ENCODE measurements at places on chromosomes 6 and 20.

GRCh38 chr6:95318137-95318536 is 259.2 kb upstream of the MANEA start:
- DNase-seq, result no peak

DNA sequence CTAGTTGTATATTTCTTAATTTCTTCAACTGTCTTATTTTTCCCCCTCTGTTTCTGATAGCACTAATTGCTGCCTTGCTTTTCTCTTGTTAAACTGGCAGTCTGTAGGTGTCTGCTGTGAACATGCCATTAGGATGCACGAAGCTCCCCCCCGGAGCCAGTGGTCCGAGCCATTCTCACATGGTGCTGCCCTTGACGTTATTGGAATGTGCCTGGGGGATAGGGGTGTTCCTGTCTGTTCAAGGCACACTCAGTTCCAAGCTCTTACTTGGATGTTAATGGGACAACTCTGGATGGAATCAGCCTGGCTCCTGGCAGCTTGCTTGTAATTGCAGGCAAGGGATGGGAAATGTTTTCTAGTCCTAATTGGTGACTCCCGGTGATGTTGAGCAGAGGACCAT is 68.4 kb downstream of the RREB1 start:
- no peak for DNase-seq

GRCh38 chr6:658244-658643 is 1.3 kb upstream of the HUS1B start:
- no peak for DNase-seq

DNA sequence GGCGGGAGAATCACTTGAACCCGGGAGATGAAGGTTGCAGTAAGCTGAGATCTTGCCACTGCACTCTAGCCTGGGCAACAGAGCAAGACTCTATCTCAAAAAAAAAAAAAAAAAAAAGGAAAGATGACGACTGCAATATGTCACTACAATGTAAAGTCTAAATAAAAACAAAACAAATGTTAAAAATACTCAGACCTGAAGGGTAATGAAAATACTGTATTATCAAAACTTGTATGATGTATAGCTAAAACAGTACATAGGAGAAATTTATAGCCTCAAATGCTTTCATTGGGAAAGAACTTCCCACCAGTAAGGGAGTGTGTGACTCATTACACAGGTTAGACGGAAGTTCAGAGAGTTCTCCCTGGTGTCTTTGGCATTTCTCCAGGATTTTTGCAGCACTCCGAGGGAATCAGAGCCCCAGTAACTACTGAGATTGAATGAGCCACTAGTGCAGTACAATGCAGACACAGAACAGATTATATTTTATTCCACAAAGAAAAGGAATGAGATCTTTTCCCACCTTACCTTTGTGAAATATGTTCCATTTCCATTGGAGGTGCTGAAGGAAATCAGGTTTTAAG is 12.5 kb upstream of the RALGAPB start:
- DNase-seq, result no peak

DNA sequence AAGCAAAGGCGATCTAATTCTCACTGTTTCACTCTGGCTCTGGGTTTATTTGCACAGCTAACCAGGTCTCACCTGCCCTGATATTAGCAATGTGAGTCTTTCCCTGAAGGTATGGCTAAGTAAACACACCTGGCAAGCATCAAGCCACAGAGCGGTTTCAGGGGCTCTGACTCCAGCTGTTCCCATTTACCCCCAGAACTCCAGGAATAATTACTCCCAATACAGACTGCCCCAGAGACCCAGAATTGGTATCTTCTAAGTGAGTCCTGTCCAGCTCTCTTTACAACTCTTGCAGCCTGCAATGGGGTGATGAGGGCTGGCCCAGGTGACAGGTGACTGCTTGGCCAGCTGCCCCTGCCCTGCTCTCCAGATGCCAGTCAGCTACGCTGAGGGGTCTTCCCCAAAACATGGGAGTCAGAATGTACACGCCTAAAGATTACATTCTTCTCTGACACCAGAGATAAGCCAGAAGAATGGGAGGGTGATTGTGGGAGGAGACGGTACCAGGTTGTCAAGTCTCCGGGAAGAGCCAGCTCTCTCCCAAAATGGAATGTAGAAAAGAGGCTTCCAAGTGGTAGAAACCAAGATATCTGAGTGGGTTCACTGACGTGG is 4.9 kb upstream of the LRRN4 start:
- no peak for DNase-seq

GRCh38 chr6:75345413-75345812 is 60.8 kb upstream of the TMEM30A start:
- DNase-seq, result no peak

GRCh38 chr6:166934174-166934573 is 22.2 kb downstream of the RNASET2 start:
- no peak for DNase-seq

GRCh38 chr6:163180874-163181541 is 233.5 kb upstream of the QKI start:
- peak; percentile 47 for DNase-seq

DNA sequence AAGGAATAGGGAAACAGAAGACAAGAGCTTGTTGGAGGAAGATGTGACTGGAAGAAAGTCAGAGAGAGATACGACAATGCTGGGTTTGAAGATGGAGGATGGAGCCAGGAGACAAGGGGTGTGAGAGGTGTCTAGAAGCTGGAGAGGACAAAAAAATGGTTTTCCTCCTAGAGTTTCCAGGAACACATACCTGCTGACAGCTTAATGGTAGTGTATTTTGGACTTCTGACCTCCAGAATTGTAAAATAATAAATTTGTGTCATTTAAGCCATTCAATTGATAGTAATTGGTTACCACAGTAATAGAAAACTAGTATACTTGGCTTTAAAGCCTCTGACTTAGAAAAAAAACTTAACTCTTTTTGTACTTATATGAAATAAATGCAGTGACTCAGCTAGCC is 3.6 kb downstream of the AIG1 start:
- DNase-seq, result no peak

DNA sequence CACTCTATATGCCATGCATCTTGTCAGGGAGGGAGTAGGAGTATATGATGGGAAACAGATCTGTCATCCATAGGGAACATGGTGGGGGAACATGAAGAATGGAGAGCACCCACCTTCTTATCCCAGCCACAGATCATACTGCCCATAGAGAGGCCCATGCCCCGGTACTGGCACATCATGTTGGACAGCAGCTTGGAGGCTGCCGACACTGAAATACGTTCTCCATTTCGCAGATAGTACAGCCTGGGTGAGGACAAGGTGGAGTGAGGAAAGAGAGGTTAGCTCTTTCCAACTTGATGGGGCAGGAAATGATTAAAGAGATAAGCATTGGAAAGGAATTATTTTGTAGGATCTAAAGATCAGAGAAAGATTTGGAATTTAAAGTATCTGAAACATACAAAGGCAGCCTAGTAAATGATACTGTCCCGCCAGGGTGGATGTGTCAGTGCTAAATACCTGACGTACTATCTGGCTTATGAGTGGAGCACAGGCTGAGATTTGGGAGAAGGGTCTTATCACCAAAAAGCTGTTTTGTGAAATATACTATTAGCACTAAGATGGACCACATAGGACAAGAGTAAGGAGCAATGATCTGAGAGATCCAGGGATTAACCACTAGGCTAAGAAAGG is 1.7 kb downstream of the PSMB8 start:
- DNase-seq, result no peak

DNA sequence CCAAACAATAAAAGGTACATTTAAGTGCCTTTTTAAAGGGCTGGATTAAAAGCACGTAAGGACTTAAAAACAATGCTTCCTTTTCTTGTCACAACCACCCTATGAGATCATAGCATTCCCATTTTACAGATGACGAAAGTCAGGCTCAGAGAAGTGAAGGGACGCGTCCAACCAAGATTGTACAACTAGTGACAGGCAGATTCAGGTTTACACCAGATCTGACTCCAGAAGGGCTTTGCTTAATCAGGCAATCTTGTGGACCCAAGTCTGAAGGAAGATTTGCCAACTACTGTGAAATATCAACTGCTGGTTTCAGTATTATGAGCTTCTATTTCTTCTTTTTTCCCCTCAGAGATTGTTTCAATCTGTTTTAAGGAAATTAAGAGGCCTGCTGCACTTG is 877 bp downstream of the ENPP4 start:
- DNase-seq, result no peak

- no peak for DNase-seq
Observed at GRCh38 chr20:10654630-10655029, 19.2 kb downstream of the JAG1 start.

- DNase-seq, result no peak
Observed at GRCh38 chr20:14489544-14489943, 152.1 kb upstream of the FLRT3 start.

- DNase-seq, result no peak
Observed at GRCh38 chr20:32652739-32653526, 20.8 kb downstream of the C20orf203 start.

GRCh38 chr6:133567636-133568035 is 321.3 kb upstream of the TCF21 start:
- DNase-seq, result no peak

GRCh38 chr20:382291-383115 is 1.9 kb downstream of the TRIB3 start:
- no peak for DNase-seq

DNA sequence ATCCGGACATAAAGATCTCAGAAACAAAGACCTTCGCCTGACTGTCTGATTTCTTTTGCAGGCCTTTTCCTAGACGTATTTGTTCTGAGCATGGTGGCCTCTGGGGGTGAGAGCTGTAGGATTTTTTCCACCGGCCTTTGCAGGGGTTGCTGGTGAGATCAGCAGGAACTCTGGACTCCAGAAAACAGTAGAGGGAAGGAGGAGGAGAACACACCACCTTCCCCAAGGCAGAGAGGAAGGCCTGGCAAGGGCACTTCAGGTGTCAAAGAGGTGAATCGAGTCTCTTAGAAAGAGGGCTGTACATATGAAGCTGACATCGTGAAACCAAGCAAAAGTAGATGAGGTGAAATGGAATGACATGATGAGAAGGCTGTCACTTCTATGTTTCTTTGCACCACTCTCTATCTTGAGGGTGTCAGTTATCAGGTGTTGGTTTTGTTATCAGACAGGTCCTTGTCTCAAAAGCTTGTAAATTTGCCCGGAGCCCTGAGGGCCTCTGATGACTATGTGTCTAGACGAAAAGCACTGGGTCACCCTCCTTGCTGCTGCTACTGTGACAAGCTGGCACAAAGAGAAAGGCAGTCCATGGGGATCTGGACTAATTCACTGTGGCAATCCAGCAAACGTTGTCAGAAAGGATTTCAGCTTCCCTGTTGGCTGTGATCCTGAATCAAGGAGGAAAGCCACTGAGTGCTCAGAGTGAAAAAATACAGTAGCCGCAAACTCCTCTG is 91.3 kb upstream of the MAP3K7 start:
- no peak for DNase-seq

DNA sequence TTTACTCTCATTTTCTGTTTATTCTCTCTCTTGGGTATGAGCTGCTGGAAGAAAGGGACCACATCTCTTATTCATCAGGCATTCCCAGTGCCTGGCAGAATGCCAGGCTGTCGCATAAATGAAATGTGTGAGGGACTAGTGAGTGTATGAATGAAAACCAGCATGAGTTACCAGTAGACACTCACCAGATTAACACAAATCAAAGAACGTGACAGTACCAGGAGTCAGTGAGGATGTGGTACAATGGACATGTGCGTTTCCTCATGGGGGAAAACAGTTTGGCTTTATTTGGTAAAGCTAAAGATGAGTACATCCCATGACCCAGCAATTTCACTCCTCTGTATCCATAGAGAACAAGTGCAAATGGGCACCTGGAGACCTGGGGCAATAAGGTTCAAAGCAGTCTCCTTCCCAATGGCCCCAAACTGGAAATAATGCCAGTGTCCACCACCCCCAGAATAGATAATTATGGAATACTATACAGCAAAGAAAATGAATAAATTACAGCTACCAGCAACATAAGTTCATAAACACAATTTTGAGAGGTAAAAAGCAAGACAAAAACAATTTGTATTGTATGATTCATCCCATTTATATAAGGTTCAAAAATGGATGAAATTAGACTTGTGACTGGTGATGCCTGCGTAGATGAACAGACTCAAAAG is 93.3 kb downstream of the CDH22 start:
- DNase-seq, result no peak

- no peak for DNase-seq
Observed at GRCh38 chr6:18263418-18264218, 712 bp downstream of the DEK start.

GRCh38 chr6:148837941-148838340 is 91.1 kb downstream of the UST start:
- no peak for DNase-seq

- DNase-seq, result no peak
Observed at GRCh38 chr6:113208726-113209125, 648.4 kb upstream of the MARCKS start.

- DNase-seq, result no peak
Observed at GRCh38 chr6:46949632-46950280, 28.0 kb upstream of the ADGRF5 start.

GRCh38 chr20:49646528-49646927 is 67.2 kb downstream of the B4GALT5 start:
- no peak for DNase-seq

DNA sequence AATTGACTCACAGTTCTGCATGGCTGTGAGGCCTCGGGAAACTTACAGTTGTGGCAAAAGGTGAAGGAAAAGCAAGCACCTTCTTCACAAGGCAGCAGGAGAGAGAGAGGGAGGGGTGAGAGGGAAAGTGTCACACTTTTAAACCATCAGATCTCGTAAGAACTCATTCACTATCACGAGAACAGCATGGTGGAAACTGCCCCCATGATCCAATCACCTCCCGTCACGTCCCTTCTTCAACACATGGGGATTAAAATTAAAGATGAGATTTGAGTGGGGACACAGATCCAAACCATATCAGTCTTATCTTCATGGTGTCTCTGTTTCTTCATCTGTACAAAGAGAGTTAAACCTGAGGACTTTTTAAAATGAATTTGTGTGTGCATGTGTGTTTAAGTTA is 13.7 kb upstream of the BTN1A1 start:
- DNase-seq, result no peak

DNA sequence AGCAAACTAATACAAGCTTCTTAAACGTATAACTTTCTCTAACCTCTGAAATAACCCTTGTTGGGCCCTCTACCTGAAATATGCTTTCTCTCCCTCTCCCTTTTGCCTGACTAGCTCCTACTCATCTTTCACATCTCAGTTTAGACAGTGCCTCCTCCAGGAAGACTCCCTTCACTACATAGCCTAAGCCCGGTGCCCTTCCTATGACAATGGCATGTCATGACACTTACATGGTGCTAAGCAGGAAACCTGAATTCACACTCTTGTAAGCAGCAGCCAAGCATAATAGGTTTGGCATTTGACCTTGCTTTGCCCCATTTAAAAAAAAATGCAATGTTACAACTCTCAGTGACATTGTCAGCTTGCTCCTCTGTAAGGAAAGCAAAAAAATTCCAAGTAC is 33.1 kb upstream of the FBXL4 start:
- peak; percentile 25 for DNase-seq

GRCh38 chr20:45174434-45175364 is at the start of gene PI3:
PI3 (plus strand) TSS chr20:45174902; CDS start chr20:45174923, 21 bp downstream.
- DNase-seq, result no peak

- no peak for DNase-seq
Observed at GRCh38 chr6:168208402-168208801, 111.2 kb downstream of the DACT2 start.

GRCh38 chr6:138785079-138785478 is 10.8 kb upstream of the ECT2L start:
- no peak for DNase-seq

GRCh38 chr20:36181934-36182603 is 27.5 kb downstream of the EPB41L1 start:
- DNase-seq, result no peak

All from iPS DF 19.7 (cell line).